Sciatic nerve (tissue), 2 donors: ENCODE measurements at places on chromosomes 1 and 21.
A peak's percentile ranks its signal among the peaks of the same experiment; 100 is the strongest.

GRCh38 chr1:30523055-30524020 lies 200.0 kb downstream of the MATN1 start:
- DNase-seq: peak; percentile 36

- DNase-seq: peak; percentile 58
These were observed 6.9 kb downstream of the WNT9A start for GRCh38 chr1:227940791-227941241.

DNA sequence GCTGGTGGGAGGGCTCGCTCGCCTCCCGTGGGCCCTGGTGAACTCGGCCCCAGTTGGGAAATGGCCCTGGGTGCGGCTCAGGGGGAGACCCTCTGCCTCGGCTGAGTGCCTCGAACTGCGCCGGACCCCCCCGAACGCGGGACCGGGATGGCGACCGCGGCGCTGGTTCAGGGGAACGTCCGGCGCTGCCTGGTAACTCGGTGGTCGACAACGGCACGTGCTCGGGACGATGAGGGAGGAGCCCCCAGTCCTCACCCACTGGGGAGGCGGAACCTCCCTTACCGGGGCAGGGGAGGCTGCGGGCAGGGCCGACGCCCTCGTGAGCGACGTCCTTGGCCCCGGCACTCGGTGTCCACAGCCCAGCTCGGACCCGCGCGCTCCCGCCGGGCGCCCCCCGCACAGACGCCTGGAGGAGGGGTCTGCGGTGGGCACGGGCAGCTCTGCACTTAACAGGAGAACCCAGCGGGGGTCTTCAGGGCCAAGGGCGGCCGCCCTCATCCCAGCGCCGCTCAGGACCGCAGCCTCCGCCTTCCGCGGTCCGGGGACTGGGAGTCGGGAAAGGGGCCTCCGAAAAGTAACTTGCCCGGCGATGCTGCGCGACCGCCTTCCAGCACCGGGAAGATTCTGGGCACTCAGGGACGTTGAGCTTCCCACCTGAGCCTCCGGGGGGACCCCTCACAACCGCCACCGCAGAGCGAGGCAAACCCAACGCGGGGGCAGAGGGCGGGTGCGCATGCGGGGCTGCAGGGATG lies 1.7 kb downstream of the HES4 start:
- no peak for DNase-seq

DNA sequence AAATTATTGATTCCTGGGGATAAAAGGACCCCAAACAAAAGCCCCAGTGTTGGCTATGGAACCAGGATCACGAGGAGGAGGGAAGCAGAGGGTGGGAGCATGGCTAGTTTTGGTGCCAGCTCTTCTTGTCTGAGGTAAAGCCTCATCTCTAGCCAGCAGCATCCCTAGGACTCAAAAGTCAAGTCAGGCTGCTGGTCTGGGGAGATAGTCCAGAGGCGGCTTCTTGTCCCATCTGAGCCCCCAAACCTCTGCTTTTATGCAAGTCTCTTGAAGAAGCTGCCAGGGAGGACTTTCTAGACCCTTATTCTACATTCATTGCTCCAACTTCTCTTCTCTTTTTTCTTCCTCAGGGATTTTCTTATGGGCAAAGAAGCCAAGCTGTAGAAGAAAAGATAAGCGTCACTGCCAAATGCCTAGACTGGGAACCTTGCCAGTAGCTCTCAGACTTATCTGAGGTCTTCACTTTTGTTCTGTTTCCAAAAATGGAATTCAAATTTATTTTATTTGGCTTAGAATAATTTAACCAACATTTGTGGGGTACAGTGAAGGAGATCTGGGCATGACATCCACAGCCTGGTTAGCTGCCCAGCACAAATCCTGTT lies 6.9 kb upstream of the ANKRD35 start:
- no peak for DNase-seq

DNA sequence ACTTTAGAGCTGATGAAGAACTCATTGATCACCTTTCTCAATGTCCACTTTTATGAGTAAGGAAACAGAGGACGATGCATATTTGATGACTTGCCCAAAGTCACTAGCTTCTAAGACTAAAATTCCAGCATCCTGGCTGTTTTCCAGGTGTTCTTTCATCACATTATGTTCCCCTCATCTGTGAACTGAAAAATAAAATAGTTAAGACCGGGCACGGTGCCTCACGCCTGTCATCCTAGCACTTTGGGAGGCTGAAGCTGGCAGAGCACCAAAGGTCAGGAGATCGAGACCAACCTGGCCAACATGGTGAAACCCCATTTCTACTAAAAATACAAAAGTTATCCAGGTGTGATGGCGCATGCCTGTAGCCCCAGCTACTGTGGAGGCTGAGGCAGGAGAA lies 297.5 kb downstream of the DUSP10 start:
- DNase-seq: no peak
